ENCODE measurements at places on chromosomes 16 and 17. TPM values are rescaled to one million over a fixed set of nuclear protein-coding genes. Genes with fewer than 3 reads are reported as not detected.

DNA sequence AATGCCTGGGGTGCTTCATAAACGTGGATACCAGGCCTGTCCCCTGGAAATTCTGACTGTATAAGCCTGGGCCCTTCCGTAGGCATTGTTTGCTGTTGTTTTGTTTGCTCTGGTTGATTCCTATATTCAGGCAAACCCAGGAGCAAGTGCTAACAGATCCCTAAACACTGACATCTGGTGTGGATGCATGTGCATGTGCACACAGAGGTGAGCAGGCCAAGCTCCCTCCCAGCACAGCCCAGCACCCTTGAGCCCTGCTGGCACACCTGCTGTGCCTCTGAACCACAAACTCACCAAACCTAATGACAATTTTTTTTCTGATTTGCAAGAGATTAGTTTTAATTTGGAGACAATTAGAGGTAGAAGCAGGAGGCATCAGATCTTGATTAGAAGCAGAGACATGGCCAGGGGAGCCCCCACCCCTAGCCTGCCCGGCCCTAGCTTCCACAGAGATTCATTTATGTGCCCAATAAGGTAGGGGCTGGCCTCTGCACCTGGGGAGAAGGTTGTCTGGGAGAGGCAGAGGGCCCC lies 40.4 kb downstream of the TMEM132E start:
- no peaks in the 10 kb centered on the region for H3K36me3 ChIP-seq
- no peak overlapping the region for H3K4me3 ChIP-seq
- H3K4me1 ChIP-seq: no peaks in the 10 kb centered on the region
- no peak for DNase-seq
- H3K27me3 ChIP-seq: no peaks in the 10 kb centered on the region

- H3K27me3 ChIP-seq: no peaks in the 10 kb centered on the region
- peak; percentile 86 for DNase-seq
- peaks cover 26% of the 10 kb centered on the region for H3K36me3 ChIP-seq
- no peak overlapping the region for H3K27ac ChIP-seq
- no peak overlapping the region for H3K4me3 ChIP-seq
- peaks cover 5% of the 10 kb centered on the region for H3K4me1 ChIP-seq
Measured at GRCh38 chr17:82914375-82914774, 74.6 kb upstream of the ZNF750 start.

DNA sequence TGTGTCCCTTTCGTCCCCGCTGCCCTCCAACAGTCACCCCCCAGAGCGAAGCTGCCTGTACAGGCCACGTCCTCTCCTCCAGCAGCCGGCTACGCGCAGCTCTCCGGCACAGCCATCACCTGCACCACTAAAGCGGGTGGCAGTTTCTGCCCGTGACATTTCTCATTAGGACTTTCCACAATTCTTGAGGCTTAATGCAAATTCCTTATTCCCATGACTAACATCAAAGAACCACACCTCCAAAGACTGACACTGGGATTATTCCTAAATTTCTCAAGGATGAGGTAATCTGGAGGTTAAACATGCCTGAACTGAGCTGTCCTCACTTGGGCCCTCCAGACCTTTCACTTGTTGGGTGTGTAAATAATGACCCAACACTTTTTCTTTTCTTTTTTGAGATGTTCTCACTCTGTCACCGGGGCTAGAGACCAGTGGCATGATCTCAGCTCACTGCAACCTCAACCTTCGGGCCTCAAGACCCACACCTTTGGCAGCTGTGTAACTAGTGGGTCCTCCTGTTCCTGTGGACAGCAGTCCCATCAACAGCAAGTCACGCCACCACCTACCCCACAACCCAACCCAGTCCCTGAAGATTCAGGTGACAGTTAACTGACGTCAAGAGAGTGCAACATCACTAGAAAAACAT lies 11.7 kb downstream of the ANKRD11 start:
- H3K4me1 ChIP-seq: peaks cover 75% of the 10 kb centered on the region
- H3K27ac ChIP-seq: no peak overlapping the region
- H3K4me3 ChIP-seq: no peak overlapping the region
- H3K27me3 ChIP-seq: no peaks in the 10 kb centered on the region
- no peaks in the 10 kb centered on the region for H3K36me3 ChIP-seq

DNA sequence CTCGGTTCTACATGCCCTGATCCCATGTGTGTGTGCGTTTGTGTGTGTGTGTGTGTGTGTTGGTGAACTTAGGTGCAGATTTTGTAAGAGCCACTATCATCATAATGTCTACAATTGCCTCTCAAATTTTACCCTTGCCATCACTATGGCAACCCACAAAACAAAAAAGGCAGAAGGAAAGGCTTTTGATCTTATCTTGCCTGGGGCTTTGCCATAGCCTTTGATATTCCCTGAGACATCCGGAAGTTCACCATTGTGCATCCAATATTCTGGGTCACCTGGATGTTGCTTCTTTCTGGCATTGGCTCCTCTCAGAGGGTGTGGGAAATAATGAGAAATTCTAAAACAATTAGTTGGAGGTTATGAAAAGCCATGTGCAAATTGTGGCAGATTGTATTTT lies 114.7 kb downstream of the HAPSTR1 start:
- H3K4me1 ChIP-seq: no peaks in the 10 kb centered on the region
- DNase-seq: no peak
- H3K27me3 ChIP-seq: no peaks in the 10 kb centered on the region
- no peaks in the 10 kb centered on the region for H3K36me3 ChIP-seq
- H3K27ac ChIP-seq: no peak overlapping the region

PPY gene
- not detected for total RNA-seq

ITGAD gene
- 0.15 TPM for total RNA-seq

SLFN14 gene
- 0.24 TPM for total RNA-seq

- H3K27me3 ChIP-seq: no peaks in the 10 kb centered on the region
- H3K4me1 ChIP-seq: no peaks in the 10 kb centered on the region
- no peak overlapping the region for H3K4me3 ChIP-seq
- DNase-seq: no peak
- H3K27ac ChIP-seq: no peak overlapping the region
Measured at GRCh38 chr16:80583466-80583865, 42.7 kb downstream of the DYNLRB2 start.

DNA sequence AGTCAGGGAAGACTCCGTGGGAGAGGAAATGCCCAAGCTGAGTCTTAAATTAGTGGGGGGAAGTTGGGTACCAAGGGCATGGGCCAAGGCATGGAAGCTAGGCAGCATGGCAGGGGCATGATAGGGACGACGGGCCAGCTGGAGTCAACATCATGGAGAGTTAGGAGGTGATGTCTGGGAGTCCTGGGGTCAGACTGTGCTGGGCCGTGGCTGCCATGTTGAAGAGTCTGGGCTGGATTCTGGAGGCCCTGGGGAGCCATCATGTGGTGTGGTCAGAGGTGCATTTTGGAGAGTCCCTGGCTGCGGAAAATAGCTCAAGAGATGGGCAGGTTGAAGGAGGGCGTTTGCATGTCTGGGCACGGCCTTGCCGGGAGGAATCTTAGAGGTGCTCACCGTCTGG lies 85.2 kb downstream of the SDR42E1 start:
- H3K27me3 ChIP-seq: no peaks in the 10 kb centered on the region
- DNase-seq: no peak
- peaks cover 66% of the 10 kb centered on the region for H3K36me3 ChIP-seq
- H3K4me1 ChIP-seq: peaks cover 8% of the 10 kb centered on the region
- no peak overlapping the region for H3K27ac ChIP-seq
- no peak overlapping the region for H3K4me3 ChIP-seq

DNA sequence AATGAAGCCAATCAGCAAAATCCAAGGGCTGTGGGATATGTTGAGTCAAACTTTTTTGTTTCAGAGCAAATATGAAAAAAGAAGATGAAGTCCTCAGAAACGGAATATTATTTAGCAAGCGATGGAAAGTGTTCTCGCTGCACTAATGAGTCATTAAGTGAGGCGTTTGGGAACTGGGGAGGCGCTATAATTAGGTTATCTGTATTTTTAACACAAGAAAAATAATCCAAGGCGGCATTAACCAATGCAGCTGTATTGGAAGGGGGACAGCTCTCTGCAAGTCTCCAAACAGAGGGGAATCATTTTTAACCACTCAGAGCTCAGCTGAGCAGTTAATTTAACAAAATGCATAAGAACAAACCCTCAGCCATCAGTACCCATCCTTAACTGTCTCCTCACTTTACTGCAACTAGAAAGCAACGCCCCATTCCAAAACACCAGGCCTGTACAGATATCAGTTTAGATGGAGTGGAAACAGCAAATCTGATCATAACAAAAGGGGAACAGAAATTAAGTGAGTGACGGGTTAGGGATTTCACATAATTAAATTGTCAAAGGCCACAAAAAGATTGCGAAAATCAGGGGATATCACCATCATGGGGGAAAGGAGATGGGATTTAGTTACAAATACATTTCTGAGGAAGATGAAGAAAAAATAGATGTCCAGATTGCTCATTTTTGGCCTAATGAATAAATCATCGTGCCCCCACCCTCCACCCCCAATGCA lies 211.0 kb upstream of the TOX3 start:
- H3K27me3 ChIP-seq: no peaks in the 10 kb centered on the region
- H3K4me1 ChIP-seq: no peaks in the 10 kb centered on the region
- H3K36me3 ChIP-seq: no peaks in the 10 kb centered on the region
- no peak overlapping the region for H3K4me3 ChIP-seq

DNA sequence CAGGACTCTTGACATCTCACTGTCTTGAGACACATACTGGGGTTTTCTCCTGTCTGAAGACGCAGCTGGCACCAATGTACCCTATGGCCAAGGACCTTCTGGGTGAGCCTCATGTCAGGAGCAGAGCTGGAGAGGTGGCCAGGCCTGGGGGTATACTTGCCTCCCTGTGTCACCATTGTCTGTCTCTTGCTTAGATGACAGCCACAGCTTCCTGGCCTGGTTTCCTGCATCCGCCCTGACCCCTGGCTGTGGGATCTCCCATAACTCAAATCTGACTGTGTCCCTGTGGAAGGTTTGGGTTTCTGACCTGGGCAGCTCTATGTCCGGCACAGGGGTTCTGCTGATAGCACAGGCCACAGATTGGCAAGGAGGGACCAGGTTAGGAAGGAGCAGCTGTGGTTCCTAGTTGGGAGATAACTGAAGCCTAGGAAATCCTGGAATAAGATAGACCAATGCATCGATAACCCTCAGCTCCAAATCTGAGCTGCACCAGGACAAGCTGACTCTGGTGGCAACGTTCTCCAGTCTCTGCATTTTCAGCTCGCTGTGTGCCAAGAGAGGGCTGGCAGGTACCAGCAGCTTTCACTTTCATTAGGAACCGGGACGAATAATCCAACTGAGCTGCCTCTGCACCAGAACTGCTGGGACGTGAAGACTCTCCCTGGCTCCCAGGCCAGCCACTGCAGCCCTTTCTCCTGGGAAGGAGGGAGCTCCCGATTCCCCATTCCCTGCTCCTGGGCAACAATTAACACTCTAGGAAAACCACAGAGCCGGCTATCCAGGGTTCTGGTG lies 5.0 kb downstream of the DEXI start:
- H3K36me3 ChIP-seq: no peaks in the 10 kb centered on the region
- H3K27me3 ChIP-seq: no peaks in the 10 kb centered on the region
- H3K4me3 ChIP-seq: peak overlapping the region; percentile 33
- no peak for DNase-seq
- H3K4me1 ChIP-seq: peaks cover 71% of the 10 kb centered on the region
- H3K27ac ChIP-seq: peak overlapping the region; percentile 47

GRCh38 chr16:69410219-69410990 lies 14.0 kb upstream of the CYB5B start:
- H3K27ac ChIP-seq: no peak overlapping the region
- no peaks in the 10 kb centered on the region for H3K27me3 ChIP-seq
- H3K4me1 ChIP-seq: no peaks in the 10 kb centered on the region
- DNase-seq: no peak
- no peaks in the 10 kb centered on the region for H3K36me3 ChIP-seq

- H3K27me3 ChIP-seq: no peaks in the 10 kb centered on the region
- no peak overlapping the region for H3K27ac ChIP-seq
- no peaks in the 10 kb centered on the region for H3K36me3 ChIP-seq
- no peak overlapping the region for H3K4me3 ChIP-seq
Measured at GRCh38 chr16:78894886-78895285, 705.7 kb downstream of the MAF start.

- no peak overlapping the region for H3K4me3 ChIP-seq
- H3K27ac ChIP-seq: no peak overlapping the region
- no peaks in the 10 kb centered on the region for H3K4me1 ChIP-seq
Measured at GRCh38 chr17:71071837-71072236, 902.5 kb downstream of the KCNJ2 start.

ASPA gene
- 7.6 TPM for total RNA-seq

CRYM gene
- 8.9 TPM for total RNA-seq

- peaks cover 2% of the 10 kb centered on the region for H3K4me1 ChIP-seq
- H3K27me3 ChIP-seq: no peaks in the 10 kb centered on the region
- peak overlapping the region; percentile 79 for H3K27ac ChIP-seq
- DNase-seq: no peak
Measured at GRCh38 chr16:89993971-89994370, 25.3 kb downstream of the DBNDD1 start.

All from upper lobe of left lung (tissue), 6 donors.